Activated CD8-positive, alpha-beta memory T cell treated with anti-CD3 and anti-CD28 coated beads, Interleukin-2, amount 50 U/mL, for 4 hours (primary cell): ENCODE measurements at places on chromosomes 4 and X.

DNA sequence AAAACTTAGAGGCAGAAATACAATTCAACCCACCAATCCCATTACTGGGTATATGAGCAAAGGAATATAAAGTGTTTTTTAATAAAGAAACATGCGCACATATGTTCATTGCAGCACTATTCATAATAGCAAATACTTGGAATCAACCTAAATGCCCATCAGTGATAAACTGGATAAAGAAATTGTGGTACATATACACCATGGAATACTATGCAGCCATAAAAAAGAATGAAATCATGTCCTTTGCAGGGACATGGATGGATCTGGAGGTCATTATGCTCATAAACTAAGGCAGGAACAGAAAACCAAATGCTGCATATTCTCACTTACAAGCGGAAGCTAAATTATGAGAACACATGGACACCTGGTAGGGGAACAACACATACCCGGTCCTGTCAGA, 807.7 kb upstream of the INTU start:
- no peak for DNase-seq

GRCh38 chr4:16225167-16225862, 956 bp downstream of the TAPT1 start:
- no peak for DNase-seq

DNA sequence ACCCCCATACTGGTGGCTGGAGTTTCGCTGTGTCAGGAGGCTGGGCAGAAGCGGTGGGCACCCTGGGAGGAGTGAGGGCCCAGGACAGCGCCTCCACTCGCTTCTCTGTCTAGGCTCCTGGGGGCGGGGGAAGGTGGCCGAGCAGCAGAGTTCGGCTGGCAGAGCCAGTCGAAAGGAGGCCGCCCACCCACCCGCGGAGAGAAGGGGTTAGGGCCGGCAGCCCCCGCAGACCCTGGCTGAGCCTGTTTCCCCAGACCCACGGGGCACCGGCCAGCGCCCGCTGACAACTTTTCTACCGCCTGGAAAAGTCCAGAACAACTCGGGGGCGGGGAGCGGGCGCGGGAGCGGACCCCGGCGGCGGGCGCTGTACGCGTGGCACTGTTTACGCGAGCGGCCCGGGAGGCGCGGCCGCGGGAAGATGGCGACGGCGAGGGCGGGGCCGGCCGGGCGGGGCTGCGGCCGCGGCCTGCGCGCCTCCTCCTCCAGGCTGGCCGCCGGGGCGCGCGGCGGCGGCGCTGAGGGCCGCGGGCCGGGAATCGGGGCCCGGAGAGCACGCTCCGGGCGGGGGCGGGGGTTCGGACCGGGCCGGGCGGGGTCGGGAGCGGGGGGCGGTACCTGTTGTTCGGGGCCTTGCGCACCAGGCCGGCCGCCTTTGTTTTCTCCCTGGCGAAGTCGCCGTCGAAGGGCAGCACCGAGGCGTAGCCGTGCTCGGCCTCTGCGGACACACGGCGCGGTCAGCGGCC, 628 bp downstream of the MXD4 start:
- peak; percentile 51 for DNase-seq

- DNase-seq, result peak; percentile 74
Observed at GRCh38 chr4:10461091-10461849, 4.0 kb upstream of the ZNF518B start.

- DNase-seq, result no peak
Observed at GRCh38 chr4:27145597-27145996, 285.0 kb downstream of the STIM2 start.
